ENCODE measurements at places on chromosomes 7 and 10. TPM values are rescaled to one million over a fixed set of nuclear protein-coding genes. Genes with fewer than 3 reads are reported as not detected.

The AGAP5 gene
- total RNA-seq: 4.0 TPM

The GHRHR gene
- not detected for total RNA-seq

DNA sequence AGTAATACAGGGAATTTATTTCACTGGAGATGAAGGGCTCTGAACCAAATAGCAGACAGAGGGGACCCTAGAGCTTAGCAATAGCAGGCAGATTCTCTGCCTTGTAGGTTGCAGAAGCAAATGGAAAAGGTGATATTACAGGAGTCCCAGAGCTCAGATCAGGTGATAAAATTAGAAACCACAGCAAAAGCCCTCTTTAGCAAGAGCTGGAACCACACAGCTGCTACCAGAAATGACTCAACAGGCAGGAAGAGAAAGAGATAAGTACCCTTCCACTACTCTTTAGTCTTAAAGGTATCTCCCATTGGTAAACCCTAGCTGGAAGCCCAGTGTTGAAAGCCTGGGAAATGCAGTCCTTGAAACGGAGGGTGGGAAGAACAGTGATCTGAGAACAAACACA lies 535.6 kb upstream of the GHITM start:
- no peak for DNase-seq

DNA sequence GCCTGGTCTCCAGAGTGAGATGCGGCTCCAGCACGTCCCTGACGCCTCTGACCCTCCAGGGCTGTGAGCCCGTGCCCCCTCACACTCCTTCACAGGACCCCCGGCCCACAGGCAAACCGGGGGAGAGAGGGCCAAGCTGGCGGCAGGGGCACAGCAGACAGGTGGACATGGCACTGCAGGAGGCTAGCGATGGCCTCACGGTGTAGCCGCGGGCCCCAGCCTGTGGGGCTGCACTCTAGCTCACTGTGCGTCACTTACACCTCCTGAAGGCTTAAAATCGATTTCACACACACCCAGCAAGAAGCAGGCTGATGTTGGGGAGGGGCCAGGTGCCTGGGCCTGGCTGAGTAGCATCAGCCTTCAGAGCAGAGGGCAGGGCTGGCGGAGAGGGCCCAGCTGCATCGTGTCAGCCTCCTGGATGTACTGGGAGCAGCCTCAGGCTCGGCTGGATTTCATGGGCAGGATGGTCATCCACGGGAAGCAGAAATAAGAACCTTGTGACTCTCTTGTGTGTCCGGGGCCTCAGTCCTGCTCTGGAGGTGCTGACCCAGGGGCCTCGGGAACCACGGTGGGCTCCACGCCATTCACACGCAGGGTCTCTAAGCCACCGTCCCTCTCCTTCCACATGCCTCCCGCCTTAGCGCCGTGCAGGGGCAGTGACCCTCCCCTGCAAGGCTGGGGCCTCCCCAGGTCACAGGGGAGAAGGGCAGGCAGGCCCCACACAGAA lies 19.4 kb upstream of the KNDC1 start:
- DNase-seq: peak; percentile 63

- no peak for DNase-seq
Observed at GRCh38 chr7:106598663-106599342, 62.2 kb downstream of the CCDC71L start.

DNA sequence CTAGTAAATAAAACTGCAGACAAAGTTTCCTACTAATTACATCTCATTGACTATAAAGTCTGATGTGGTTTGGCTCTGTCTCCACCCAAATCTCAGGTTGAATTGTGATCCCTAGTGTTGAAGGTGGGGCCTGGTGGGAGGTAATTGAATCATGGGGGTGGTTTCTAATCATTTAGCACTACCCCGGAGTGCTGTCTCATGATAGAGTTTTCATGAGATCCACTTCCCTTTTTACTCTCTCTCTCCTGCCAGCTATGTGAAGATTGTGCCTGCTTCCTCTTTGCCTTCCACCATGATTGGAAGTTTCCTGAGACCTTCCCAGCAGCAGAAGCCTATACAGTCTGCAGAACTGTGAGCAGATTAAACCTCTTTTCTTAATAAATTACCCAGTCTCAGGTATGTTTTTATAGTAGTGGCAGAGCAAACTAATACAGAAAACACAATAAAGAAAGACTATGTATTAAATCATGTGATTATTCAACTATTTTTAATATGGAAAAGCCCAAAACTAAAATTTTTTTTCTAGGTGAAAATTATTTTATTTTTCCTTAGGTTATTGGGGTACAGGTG lies 232.1 kb downstream of the FZD1 start:
- DNase-seq: no peak

All from osteoblast (primary cell).